ENCODE measurements at places on chromosomes 3 and 15.

DNA sequence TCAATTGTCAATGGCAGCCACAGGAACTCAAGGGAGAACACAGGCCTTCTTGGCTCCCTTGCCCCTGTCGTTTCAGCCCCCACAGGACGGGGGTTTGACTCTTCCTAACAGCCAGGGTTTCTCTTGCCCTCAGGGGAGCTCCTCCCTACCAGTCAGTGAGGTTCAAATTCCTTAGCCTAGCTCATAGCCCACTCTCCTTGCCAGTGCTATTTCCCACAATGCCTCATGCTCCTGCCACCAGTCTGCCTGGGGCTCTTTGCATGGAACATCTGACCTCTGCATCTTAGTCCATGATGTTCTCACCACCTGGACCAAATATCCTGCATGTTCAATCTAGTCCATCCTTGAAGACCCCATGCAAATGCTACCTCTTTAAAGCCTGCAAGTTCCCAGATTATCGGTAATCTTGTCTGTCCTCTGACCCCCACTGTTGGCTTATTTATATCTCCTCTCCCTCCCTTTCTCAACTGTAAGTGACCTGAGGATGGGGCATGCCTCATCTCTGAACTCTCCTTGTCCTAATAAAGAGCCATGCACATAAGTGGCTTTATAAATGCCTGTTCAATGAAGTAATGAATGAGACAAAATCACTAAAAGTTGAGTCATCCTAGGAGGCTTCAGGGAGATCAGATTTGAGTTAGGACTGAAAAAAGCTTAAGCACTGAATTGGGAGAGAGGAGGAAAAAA, 78.0 kb downstream of the MYO1E start:
- peak; percentile 85 for DNase-seq

- no peak for DNase-seq
Measured at GRCh38 chr3:104437891-104438290, 928.8 kb upstream of the ALCAM start.

DNA sequence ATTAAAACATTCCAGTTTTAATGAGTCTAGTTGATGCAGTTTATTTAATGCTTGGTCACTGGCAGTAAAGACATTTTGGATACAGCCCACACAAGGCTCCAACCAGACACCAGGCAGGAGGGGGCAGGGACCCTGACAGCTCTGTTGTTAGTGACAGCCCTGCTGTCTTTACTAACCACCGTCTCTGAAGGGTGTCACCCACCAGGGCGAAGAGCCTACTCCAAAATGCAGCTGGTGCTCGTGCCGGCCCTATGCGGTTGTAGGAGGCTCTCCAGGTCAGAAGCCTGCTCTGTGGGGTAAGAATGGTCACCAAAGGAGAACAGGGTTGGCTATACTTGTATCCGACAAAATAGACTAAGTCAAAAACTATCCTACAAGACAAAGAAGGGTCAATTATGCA, 132.2 kb downstream of the ATP10A start:
- no peak for DNase-seq

DNA sequence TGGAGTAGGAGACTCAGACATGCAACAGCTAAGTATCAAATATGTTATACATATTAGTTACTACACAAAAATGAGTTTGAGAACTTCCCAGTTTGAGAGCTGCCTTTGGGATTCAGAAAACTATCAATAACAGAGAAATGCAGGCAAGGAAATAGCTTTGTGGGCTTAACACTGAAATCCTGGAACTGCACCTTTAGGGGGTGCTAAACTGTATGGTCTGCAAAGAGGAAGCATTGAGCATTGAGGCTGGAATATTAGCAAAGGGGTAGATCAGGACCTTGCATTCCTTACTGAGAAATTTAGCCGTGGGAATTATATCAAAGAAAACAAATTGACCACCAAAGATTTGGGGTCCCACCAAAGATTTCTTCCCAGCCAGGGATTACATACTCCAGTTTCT, 580.0 kb downstream of the ZNF385D start:
- peak; percentile 41 for DNase-seq

DNA sequence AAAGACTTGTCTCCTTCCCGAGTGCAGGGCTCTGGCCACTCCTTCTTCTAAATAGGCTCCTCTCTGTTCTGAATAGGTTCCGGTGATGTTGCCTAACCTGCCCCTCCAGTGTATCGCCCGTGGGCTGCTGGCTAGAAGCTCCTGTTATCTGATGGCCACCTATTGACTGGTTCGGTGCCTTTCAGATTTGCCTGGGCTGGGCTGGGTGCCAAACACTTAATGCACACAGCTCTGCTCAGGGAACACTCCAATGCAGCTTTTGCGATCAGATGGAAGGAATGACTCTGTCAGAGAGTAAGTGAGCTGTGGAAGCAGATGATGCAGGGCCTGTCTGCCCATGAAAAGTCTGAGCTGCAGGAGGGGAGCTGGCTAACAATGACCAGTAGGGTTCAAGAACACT, 112.9 kb downstream of the CORO2B start:
- no peak for DNase-seq

GRCh38 chr3:68571321-68571720, 361.0 kb downstream of the TAFA4 start:
- no peak for DNase-seq

GRCh38 chr15:70528816-70529215, 234.5 kb downstream of the UACA start:
- DNase-seq = no peak

DNA sequence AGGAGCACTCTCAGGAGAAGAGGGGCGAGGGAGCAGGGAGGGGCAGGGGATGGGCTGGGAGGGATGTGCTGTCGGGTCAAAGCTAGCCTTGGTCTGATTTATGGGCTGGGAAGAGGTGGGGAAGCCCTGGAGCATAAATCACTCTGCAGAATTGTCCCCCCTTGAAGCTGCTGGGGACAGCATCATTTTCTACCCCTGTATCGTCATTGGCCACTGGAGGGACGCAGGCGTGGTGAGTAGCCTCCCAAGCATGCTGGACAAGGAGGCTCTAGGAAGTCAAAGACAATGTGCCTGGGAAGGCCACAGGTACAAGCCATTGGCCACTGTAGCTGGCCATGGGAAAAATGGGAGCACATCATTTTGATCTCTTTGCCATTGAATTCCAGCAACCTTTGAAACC, 175.5 kb upstream of the CTDSPL start:
- DNase-seq = no peak

- DNase-seq = no peak
Measured at GRCh38 chr3:48543271-48543866, 13.2 kb downstream of the PFKFB4 start.

DNA sequence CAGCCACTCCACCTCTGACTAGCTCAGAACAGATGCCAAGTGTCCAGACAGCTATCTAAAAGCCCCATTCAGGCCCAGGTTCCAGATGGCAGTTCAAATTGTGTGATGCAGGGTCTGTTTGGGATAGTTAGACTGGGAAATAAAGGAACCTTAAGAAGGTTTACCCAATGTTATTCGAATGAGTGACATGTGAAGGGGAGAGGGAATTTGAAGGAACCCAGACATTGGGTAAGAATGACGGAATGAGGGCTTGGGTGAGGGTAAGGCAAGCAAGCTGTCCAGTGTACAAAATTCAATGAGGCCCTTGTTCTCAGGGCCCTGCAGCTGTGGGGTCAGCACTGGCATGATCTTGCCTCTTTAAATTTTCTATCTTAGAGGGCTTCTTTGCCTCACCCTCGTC, 34.1 kb downstream of the ATP13A5 start:
- no peak for DNase-seq

DNA sequence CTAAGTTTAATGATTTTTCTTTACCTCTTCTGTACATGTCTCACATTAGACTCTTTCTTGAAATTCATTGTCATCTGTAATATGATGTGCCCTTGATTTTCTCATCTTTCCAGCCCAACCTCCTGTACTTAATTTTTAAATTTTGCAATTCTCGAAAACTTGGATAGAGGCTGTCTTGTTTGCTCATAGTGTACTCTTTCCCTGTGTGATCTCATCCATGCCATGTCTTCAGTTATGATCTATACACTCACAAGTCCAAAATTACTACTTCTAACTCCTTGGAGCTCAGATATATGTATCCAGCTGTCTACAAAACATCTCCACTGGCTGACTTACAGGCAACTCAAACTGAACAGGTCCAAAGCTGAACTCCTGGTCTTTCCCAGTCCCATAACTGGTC, 42.2 kb downstream of the CD200 start:
- DNase-seq = no peak

DNA sequence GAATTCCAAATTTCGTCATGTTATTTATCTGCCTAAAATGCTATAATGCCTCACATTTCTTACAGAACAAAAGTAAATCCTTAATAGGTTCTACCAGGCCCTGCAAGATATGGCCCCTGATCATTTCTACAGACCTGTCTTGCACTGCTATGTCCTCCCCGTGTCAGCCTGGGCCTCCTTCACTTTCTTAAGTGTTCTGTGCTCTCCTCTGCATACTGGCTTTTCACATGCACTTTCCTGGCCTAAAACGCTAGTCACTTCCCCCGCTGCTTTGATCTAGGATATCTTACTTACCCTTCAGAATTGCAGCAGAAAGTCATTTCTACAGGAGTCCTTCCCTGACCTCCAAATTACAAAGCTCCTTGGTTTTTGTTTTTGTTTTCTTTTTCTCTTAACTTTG, 551.3 kb downstream of the NSUN3 start:
- DNase-seq = no peak

GRCh38 chr3:115720983-115721382, 97.7 kb downstream of the GAP43 start:
- DNase-seq = no peak

- DNase-seq = no peak
Measured at GRCh38 chr3:117735481-117736101, 1026.0 kb downstream of the TUSC7 start.

DNA sequence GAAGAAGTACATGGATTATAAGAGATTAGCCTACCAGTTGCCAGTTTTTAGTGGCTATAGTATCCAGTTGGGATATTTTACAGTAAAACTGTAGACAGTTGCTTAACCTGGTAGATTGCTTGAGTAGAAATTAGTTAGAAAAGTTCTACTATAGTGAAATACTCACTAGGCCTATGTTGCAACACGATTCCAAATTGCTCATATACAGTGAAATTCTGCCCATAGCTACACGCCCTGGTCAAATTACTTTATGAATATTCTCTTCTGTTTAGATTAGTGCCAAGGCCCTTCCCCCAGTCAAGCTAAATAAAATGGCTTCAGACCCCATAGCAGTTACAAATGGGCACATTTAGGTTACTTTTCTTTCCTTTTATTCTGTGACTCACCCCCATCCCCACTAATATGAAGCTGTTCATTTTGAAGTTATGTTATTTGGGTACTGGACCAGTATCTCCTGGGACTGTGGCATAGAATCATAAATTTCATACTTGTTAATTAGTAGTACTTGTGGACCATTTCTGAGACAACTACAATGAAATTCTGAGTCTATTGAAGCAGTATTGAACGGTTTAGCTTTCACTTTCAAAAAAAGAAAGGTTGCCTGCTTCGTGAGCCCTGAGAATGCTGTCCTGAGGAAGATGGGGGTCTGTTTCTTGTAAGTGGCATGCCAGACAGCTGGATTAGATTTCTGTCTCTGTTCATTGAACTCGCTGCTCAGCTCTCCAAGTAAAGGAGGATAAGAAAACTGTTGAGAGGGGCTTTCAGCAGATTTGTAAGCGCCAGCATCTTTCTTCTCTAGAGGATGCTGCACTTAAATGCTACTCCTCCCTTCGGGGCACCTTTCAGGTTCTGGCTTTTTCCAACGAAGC, 65.8 kb upstream of the CFAP20DC start:
- no peak for DNase-seq

GRCh38 chr3:40649346-40649745, 124.6 kb downstream of the ZNF621 start:
- DNase-seq = no peak

GRCh38 chr3:30081904-30082303, 524.5 kb upstream of the TGFBR2 start:
- DNase-seq = no peak

- no peak for DNase-seq
Measured at GRCh38 chr3:128603811-128604775, 46.5 kb downstream of the RPN1 start.

- no peak for DNase-seq
Measured at GRCh38 chr3:14688525-14688924, 13.6 kb downstream of the C3orf20 start.
